ENCODE measurements at places on chromosomes 16 and 17.
A peak's percentile ranks its signal among the peaks of the same experiment; 100 is the strongest.

DNA sequence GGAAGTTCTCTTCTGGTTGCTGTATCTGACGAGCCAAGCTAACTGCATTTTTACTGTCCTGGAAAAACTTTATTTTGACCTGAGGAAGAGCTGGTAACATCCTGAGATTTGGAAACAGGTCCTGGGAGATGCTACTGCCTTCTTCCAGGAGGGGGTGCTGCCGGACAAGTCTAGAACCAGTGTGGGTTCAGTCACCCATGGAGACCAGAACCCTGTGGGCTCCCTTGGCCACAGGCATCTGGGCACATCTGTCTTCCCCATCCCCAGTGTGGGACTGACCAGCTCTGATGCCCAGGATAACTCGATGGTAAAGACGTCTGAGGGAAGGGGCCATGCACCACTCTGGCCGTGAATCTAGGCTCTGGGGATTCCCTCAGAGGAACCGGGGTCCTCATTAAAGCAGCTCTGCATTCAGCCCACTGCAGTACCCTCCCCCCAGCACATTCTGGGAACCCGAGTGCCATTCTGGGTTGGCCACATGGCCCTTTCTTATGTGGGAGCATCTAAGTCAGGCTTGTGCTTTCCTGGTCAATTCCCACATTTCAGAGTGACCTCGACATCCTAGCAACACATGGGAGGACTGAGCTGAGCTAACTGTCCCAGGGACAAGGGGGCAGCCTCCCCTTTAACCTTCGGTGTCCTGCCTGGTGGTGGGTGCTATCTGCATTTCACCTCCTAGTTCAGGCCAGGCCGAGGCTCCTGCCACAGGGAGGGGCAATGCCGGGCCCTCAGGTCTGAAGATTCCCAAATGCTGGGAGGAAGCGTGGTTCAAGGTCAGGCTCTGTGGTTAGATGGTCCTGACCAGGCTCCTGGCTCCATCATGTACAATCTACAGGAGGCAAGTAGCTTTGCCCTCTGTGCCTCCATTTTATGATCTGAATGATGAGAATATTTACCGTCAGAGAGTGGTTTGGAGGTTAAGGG, 6.4 kb downstream of the C16orf86 start:
- peak; percentile 31 for DNase-seq

- DNase-seq, result no peak
These were observed 12.0 kb upstream of the IGFBP4 start for GRCh38 chr17:40431231-40431602.

DNA sequence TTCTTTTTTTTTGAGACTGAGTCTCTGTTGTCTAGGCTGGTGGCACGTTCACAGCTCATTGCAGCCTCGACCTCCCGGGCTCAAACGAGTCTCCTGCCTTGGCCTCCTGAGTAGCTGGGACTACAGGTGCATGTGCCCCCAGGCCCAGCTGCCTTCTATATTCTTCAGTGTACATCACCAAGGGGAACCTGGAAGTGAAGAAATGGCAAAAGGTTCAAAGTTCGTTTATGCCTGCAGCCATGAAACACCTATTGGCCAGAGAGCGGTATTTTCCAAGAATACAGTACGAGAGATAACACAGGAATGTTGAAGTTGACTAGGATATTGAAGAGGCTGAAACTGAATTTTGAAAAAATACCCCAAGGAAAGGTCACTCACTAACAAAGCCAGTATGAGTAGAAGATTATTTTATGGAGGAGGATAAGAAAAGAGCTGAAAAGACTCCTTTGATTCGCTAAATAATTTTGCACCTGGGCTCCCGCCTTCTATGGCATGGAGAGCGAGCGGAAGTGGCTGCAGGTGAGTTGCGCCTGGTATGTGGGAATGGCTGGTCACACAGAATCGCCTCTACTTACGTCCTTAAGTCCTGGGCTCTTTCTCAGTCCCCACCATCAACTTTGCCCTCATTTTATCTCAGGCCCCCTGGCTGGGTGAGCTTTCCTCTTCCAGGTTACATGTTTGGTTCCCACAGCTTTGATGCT, 9.8 kb downstream of the ST6GALNAC1 start:
- DNase-seq, result no peak

DNA sequence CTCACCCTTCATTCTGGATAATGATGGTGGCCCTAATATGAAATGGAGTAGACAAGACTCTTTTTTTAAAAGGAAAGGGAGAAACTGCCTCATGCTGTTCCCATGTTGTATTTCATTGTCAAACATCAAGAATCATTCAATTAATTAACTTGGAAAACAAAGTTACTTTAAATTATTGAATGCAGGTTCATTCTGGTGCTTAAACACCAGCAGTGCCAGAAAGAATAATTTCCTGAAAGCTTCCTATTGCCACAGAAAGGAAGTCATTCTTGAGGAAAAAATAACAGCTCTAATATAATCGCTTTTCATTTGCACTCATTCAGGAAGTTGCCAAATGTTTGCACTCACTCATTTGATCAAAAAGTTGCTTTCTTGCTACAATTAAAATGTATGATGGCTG, 497.1 kb upstream of the CDH11 start:
- DNase-seq, result no peak

DNA sequence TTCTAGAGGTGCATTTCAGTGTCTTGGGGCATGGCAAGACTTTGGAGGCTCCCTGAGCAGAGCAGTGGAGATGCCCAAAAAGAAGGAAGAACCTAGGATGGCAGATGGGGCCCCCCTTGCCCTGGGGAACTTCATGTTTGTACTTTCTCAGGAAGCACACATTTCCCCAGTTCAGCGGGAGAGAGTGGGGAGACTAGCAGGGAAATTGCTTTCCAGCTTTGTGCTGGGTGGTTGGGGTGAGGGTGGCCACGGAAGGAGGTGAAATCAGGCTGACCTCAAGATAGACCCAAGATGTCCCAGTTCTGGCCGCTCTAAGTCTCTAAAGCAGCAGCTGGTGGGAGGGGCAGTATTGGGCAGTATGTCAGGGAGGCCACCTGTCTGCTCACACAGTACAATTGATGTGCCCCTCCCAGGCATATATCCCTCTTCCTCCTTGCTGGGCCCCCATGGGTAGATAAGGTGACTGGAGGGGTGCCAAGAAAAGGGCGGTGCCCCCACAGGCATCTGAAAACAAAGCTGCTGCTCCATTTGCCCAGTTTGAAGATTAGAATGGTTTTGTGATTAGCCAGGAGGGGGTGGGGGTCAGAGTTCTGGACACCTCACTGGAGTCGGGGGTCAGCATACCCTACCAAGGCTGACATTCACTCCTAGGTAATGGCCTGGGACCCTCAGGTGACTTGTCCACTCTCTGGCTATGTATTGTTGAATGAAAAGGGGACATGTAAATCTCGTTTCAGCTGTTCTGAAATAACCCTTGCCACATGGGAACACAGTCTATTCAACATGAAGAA, 17.1 kb upstream of the NAGLU start:
- DNase-seq, result peak; percentile 59

GRCh38 chr16:74601126-74601871, 5.6 kb downstream of the GLG1 start:
- DNase-seq, result no peak

GRCh38 chr17:32159586-32160438, 17.5 kb downstream of the RHOT1 start:
- DNase-seq, result peak; percentile 58

GRCh38 chr16:59887856-59888255, 1153.7 kb upstream of the GOT2 start:
- no peak for DNase-seq

GRCh38 chr16:88327561-88328312, 55.0 kb upstream of the ZNF469 start:
- DNase-seq, result no peak

DNA sequence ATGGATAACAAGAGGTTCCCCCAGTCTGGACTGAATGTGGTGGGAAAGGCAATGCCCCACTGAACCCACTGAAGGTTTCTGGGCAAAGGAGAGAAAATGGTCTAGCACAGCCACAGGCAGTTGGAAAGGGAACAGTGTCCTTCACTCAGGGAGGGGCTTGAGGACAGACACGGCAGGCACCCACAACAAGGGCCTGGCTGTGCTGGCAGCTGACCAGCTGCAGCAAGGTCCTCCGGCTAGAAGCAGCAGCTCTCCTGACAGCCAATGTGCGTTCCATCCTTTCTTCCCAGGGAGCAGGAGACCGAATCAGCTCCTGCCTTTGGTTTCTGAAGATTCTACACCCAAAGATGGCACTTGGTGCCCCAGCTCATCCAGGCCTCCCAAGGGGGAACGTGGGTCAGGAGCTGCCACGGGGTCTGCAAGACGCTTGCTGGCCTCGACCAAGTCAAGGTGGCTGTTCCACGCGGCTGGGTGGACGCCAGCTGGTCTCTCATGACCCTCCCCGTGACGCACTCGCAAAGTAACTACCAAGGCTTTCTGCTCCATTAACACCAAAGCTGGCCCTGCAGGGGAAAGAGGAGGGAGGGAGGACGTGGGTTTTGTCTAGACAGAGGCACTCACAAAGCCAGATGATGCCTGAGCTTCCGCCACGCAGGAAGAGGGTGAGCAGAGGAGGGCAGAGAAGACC, 11.1 kb downstream of the ABR start:
- DNase-seq, result no peak

DNA sequence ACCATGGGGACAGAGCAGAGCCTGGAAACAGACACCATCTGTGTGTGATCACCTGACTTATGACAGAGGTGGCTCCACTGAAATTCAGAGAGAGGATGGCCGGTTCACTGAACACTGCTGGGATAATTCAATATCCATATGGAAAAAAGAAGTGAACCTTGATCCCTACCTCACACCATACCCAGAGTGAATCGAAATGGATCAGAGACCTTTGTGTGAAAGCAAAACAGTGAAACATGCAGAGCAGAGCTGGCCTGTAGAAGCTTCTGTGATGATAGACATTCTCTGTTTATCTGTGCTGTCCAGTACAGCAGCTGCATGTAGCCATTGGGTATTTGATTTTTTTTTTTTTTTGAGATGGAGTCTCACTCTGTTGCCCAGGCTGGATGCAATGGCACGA, 20.3 kb downstream of the ADCY7 start:
- no peak for DNase-seq

DNA sequence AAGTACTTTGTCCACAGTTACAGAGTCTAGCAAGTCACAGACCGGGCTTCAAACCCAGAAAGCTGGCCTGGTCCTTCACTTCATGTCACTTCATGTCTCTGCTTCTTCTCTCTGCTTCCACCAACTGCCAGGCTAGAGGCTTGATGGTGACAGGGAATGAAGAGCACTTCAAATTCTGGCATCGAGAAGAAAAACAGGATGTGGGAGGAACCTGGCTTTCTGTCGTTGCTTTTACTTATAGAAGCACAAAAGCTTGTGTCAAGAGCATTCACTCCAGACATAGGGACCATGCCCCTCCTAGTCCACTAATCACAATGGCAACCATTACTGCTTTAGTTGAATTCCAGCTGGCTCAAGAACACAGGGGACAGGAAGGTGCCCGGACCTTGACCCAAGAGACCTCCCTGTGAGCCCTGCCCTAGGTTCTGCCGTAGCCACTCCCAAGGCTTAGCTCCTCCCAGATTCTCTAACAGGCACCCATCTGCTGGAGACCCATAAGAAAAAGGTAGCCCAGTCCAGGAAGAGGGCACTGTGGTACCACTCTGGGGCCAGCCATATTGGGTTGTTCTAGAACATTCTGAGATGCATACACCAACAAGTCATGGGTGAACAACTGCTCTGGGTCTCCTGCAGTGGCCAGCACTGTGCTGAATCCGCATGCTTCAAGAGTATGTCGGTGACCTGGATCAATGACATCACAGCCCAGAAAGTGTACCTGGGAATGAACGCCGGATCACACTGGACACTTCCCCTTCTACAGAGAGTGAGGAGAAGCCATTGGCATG, 181.8 kb downstream of the C16orf95 start:
- no peak for DNase-seq

- DNase-seq, result peak; percentile 78
These were observed 27.6 kb upstream of the PITPNA start for GRCh38 chr17:1590029-1590746.

DNA sequence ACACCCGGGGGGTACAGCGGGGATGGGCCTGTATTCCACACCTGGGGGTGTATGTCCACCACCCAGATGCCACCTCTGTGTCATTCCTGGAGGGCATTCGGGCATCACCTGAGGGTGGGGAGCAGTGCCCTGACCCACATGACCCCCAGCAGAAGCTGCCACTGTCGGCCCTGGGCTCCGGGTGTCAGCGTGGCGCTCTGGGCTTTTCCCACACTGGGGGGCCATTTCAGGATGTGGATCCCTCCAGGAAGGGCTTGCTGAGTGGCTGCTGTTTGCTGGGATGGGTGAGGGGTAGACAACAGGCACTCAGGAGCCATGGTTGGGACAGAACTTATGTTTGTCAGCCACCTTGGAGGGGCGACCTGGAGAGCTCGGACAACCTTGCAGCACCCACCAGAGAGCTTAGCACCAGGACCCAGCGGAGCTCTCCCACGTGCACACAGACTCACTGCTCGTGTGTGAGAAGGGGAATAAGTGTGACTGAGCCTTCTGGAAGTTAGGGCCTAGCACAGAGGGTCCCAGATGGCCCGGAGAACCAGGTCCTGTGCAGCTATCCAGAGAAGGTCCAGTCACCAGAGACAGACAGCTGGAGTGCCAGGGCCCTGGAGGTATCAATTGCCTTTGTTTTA, 102.7 kb downstream of the METRNL start:
- no peak for DNase-seq

GRCh38 chr17:2419486-2419885, 18.6 kb upstream of the MNT start:
- DNase-seq, result no peak

DNA sequence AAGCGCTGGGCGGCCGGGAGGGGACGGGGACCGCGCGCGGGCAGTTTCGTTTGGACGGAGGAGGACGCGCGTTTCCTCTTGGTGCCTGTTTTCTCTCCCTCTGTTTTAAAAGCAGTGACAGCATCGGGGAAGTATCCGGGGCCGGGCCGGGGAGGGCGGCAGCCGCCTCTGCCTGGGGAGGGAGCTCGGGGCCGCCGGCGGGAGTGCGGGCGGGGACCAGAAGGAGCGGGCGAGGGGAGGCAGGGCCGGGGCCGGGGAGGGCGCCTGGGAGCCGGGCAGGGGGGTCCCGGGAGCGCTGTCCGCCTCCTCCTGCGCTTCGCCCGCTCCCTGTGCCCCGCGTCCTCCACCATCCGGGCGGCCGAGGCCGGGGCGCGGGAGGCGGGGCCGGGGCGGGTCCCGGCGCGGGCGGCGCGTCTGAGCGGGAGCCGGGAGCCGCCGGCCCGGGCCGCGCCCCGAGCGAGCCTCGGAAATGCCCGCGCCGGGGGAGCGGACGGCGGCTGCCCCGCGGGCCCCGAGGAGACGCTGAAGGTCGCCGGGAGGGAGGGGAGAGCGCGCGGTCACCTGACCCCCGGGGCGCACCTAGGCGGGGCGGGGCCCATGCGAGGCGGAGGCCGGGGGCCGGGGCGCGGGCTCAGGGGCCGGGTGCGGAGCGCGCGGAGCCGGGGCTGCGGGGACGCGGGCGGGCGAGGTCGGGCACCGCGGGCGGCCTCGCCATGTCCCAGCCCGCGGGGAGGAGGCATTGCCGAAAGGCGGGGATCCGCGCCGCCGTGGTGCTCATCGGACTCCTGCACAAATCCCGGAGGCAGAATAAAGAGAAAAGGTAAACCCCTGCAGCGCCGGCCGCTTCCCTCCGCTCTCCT, 57.3 kb downstream of the RAP1GAP2 start:
- DNase-seq, result peak; percentile 19

DNA sequence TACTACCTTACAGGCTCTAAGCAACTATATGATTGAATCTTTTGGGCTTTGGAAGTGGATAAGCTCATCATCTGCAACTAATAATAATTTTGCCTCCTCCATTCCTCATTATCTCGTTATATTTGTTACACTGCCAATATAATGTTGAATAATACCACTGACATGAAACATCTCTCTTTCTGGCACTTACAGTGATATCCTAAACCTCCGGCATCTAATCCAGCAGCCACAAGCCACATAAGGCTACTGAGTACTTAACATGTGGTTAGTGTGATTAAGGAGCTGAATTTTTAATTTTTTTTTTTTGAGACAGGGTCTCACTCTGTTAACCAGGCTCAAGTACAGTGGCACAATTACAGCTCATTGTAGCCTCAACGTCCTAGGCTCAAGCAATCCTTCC, 9.6 kb downstream of the CDC42EP4 start:
- no peak for DNase-seq
